ENCODE measurements at places on chromosomes 5 and 9.

DNA sequence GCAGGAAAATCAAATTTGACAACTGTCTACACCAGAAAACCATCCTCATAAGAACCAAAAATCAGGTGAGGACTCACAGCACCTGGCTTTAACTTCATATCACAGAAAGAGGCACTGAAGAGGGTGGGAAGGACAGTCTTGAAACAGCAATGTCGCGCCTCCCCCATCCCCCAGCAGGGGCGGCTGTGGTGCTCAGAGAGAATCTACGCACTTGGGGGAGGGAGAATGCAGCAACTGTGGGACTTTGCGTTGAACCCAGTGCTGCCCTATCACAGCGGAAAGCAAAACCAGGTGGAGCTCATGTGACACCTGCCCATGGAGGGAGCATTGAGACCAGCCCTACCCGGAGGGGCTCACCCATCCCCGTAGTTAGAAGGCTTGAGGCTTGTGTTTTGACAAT is 191.8 kb downstream of the MSX2 start:
- no peak for DNase-seq

DNA sequence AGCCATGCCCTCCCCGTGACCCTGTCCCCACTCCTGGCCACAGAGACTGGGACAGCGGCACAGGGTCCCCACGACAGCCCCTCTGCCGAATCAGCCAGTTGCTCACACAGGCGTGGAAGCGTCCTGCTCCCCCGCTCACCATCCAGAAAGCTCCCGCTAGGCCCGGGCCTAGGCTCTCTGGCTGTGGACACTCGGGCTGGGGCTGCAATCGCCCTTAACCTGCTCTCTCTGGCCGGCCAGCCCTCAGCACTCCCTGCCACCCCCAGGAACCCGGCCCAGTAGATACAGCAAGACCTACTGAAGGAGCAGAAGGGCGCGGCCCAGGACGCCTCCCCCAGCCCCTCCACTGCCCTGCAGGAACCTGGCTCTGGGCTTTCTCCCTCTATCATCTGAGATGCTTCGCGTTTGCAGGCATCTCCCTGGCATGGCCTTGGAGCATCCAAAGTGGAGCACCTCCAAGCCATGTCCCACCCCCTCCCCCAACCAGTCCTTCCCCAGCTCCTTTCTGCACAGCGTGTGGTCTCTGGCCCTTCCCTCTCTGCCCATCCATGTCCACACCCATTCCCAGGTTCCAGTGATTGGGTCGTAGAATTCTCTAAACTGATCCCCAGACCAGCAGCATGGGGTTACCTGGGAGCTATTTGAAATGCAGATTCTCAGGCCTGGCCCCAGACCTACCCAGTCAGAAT is 113.7 kb upstream of the LMX1B start:
- no peak for DNase-seq

DNA sequence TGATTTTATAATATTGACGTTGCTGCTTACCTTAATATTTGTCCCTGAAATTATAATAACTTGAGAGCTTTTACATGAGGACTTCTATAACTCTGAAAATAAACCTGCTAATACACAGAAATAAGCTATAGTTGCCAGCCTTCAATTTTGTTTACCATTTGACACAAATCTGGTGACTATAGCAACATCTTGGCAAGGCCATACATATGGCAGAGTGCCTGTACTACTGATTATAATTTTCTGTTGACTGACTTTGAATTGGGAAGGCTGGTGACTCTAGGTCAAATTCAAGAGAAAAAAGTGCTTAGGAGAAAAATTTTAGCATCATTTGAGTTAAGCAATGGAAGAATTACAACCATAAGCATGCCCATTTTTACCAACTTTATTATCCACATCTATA is 581.4 kb upstream of the PTPRD start:
- no peak for DNase-seq

GRCh38 chr9:124292696-124293593 is 35.2 kb downstream of the NEK6 start:
- DNase-seq, result no peak

DNA sequence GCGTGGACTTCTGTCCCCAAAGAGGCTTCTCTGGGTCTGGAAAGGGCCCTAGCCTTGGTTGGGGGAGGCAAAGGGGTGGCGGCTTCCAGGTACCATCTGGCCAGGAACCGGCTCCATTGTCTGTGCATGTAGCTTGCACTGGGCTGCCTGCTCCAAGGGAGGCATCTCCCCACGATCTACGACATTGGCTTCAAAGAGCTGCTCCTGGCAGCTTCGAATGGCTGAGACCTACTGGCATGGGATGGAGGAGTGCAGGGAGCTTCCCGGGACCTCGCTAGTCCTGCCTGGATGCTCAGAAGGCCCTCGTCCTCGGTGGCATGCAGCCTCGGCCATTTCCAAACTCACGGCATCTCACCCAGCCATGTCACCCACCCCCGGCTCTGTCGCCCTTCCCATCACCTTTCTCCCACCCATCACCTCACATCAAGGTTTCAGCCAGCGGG is 137.8 kb downstream of the KCNIP1 start:
- no peak for DNase-seq

- peak; percentile 31 for DNase-seq
Measured at GRCh38 chr5:178589180-178590140, 733 bp downstream of the COL23A1 start.

- peak; percentile 91 for DNase-seq
Measured at GRCh38 chr9:83665580-83666200, 42.1 kb downstream of the UBQLN1 start.

DNA sequence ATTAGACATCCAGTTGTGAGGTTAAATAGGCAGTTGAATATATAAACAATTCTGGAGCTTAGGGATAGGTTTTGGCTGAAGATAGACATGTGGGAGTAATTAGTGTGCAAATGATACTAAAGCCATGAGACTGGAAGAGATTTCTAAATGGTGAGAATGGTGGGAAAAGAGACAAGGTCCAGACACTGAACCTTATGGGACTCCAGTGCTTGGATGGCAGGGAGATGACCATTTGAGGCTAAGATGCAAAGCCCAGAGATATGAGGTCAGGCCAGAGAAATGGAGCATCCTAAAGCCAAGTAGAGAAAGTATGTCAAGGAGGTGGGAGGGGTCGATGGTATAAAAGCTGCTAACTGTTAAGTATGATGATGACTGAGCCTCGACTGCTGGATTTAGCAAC is 115.6 kb downstream of the SEMA5A start:
- DNase-seq, result no peak

- no peak for DNase-seq
Measured at GRCh38 chr9:97376902-97377301, 35.0 kb upstream of the TDRD7 start.

DNA sequence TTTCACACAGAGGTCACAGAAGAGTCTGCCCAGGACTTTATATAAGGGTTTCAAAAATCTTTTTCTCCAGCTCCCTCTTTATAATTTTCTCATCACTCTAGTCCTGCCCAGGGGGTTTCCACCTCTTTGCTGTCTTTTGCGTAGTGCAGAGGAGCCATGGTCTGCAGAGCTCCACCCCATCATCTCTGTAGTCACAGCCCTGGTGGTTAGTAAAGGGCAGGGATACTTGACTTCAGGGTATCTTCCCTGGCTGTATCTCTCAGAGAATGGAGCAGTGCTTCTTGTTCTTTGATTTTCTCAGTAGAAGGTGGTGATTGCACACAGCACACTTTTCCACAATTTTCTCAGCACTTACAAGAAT is 900.6 kb upstream of the COX7C start:
- no peak for DNase-seq

DNA sequence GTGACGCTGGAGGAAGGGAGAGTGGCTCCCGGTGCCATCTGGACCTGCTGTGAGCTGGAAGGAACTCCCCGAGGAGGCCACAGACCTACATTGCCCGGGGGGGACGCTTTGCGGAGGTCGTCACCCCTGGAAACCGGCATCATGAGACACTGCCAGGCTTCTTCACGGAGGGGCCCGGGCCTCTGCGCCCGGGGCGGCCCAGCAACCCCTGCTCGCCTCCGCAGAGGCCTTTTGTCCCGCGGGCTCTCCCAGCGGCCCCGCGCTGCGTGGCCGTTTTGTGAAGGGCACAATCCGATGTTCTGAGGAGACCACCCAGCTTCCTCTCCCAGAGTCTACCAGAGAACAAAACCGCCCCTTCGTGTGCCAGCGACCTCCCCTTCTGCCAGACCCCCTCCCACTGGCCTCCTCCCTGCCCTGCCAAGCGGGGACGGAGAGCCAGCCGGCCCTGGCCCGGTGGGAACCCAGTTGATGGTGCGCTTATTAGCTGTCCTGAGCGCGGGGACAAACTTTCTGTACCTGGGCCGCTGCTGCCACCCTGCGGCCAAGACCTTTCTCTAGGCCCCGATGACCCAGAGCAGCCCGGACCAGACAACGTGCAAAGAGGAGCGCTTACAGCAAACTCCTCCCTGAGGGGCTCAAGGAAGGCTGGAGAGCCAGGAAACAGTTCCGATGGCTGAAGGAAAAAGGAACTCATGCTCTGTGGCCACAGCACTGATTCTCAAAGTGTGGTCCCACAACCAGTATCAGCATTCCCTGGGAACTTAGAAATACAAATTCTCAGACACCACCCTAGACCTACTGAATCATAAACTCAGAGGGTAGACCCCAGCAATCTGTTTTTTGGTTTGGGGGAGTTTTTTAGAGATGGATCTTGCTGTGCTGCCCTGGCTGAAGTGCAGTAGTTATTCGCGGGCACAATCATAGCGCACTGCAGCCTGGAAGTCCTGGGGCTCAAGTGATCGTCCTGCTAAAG is 86.7 kb downstream of the SLC1A3 start:
- DNase-seq, result peak; percentile 67

DNA sequence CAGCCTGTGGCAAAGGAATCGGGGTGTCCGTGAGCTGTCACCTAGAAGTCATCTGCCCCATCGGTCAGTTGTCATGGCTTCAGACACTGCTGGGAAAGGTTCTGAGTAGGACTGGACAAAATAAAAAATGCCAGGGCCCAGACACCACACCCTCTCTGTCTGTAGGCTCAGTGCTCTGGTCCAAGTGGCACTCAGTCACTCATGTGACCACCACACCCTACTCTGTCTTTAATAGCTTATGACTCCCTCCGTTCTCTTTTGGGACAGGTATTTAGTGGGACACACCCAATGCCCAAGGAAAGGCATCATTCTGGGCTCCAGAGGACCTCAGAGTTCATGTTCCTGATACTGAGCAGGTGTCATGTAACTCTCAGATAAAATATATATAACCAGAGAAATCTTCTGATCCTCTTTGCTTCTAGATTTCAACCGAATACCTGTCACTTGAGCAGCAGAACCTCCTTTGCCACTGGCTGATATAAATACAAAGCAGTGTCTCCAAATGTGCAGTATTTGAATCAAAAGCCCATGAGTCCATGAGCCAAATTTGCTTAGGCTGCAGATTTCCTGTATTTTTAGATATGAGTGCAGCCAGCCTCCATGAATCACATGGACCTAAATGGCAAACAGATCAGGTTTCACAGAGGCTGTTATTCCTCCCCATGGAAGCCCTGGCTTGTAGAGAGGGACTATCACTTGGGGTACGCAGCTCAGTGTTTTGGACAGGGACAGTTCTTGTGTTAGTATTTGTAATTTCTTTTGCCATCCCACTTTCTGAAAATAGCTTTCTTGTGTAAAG is 272.0 kb downstream of the ARHGAP26 start:
- no peak for DNase-seq

DNA sequence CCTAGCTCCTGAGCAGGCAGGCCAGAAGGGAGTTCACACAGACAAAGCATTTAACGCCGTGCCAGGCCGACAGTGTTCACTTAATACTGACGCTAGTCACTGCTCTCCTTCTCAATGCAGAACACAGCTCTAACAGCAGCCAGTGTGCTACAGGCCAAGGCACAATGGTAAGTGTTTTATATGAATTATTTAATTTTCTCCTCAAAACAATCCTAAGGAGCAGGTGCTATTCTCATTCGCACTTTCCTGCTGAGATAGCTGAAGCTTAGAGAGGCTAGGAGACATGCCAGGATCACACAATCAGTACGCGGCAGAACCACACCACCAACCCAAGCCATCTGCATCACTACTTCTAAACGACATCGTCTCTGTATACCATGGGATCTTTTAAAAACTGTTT is 170.7 kb downstream of the SPOCK1 start:
- DNase-seq, result no peak

GRCh38 chr5:151661968-151662732 is 24.6 kb downstream of the SPARC start:
- DNase-seq, result no peak

- DNase-seq, result no peak
Measured at GRCh38 chr5:118552731-118553360, 435.5 kb downstream of the DTWD2 start.

DNA sequence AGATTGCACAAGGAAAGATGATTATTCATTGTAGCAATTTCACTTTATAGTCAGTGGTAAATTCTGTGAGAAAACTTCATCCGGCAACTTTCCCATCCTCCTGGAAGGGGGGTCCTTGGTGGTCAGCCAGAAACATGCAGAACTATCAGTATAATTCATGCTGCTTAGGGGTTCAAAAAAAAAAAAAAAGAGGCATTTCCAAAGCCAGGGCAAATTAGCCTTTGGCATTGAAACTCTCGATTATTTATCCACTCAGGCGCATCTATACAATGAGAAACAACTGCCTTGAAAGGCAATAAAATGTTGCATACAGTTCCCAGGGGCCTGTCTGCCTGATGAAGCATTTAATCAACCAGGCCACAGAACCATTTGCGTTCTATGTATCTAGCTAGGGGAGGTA is 263.3 kb downstream of the TMEM167A start:
- DNase-seq, result no peak

DNA sequence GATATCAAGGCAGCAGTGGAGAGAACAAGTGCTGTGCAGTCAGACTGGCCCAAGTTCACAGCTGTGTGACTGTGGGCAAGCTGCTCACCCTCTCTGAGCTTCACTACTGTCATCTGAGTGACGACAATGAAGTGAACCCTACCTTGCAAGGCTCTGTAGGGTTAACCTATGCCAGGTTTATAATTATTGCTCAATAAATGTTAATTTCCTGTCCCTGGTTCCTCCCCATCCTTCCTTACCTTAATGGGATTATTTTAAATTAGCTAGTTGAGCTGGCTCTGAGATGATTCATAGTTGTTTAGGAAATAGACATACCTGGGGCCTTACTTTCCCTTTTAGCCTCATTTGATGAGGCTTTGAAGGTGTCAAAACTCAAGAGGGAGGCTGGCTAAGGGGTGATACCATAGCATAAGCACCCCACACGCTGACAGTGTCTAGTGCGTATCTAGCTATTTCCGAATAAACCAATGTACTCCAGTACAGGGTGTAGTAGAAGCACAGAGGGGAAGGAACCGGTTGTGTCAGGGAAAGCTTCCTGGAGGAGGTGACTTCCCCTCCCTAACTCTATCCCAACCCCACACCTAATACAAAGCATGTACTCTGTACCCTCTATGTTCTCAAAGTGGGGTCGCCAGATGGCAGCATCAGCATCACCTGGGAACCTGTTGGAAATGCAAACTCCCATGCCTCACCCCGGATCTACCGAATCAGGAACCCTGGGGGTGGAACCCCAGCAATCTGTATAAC is 63.3 kb upstream of the SLC25A51 start:
- DNase-seq, result no peak
